ENCODE measurements at places on chromosomes 6 and 20. TPM values are rescaled to one million over a fixed set of nuclear protein-coding genes. Genes with fewer than 3 reads are reported as not detected.

The PLCB4 gene
- 3.2 TPM for polyA plus RNA-seq

The PXDC1 gene
- polyA plus RNA-seq: 19.6 TPM

The DSP gene
- 5.7 TPM for polyA plus RNA-seq

The HRH3 gene
- polyA plus RNA-seq: 2.2 TPM

Measured in hindlimb muscle (tissue), 1 donor.